ENCODE measurements at places on chromosomes 11 and 22.

DNA sequence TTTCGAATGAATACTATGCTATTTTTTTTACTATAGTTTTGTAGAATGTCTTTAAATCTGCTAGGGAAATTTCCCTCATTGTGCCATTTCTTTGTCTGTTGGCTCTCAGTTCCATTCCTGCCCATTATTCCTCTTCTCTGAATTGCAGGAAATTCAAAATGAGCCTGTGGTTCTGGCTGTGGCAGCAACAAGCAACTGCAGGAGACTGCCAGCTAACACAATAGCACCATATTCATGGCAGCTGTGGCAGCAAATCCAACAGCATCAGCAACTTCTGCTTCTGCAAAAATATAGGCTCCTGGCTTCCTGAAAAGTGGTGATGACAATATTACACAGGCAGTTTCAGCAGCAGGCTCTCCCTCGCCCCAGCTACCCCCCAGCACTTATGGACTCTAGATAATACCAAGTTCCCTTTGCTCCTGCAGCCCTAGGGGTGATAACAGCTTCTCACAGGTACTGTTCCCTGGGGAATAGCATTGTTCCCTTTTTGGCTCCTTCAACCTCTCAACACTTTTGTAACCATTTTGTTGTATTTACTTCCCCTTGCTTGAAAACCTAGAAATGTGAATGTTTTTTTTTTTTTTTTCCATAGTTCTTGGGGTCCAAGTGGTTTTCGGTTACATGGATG is 9.3 kb downstream of the PATE4 start:
- no peak for DNase-seq

DNA sequence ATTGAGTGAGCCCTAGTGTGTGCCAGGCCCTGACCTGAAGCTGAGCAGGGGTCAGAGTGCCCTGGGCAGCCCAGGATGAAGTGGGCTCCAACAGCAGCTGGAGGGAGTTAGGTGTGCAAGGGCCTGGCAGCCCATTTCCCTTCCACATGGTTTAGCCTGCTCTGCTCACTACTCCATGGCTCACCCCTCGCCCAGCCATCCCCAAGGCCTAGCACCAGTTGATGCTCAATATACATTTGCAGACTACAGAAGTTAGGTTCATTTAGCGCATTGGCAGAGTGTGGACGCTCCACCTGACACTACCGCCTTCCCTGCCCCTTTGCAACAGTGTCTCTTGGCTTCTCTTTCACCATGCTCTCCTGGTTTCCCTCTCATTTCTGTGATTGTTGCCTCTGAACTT is 3.8 kb downstream of the ATG16L2 start:
- DNase-seq = no peak

DNA sequence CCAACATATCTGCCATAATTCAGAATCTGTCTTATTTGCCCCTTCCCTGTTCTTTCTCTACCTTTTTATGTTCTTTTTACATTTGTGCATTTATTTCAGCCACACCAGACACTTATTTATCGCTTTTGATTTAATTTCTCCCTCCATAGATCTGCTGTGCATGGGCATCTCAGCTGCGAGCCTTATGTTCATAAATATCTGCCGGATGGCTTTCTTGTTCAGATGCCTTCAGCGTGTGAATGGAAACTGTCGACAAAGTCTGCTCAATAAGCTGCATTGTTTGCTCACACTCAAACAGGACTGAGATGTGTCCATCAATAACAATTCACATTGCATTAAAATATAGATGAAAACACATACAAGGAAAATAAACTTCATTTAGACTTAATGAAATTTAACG is 374.6 kb upstream of the FAT3 start:
- DNase-seq = no peak

GRCh38 chr11:34707462-34707840 is 86.6 kb downstream of the EHF start:
- no peak for DNase-seq

DNA sequence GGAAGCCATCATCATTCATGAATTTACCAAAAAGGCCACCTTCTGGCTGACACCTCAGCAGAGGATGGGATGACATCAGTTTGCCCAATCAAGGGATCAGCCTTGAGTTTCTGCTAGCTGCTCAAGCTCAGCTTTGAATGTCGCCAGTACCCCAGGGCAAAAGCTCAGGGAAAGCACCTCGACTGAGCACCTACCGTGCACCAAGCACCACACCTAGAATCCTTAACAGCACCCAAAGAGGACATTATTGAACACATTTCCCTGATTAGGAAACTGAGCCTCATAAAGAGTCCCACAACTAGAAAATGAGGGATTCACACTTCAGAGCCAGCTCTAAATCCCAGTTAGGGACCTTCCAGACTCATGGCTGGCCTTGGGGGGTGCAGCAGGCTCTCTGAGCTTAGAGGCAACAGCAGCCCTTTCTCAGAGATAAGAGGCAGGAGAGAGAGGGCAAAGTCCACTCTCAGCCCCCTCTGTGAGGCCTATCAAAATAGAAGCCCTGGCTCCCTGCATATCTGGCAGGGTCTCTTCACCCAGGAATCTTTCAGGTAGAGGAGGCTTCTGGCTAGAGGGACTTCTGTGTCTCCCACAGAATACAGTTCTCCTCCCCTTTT is 13.4 kb upstream of the DAGLA start:
- no peak for DNase-seq

DNA sequence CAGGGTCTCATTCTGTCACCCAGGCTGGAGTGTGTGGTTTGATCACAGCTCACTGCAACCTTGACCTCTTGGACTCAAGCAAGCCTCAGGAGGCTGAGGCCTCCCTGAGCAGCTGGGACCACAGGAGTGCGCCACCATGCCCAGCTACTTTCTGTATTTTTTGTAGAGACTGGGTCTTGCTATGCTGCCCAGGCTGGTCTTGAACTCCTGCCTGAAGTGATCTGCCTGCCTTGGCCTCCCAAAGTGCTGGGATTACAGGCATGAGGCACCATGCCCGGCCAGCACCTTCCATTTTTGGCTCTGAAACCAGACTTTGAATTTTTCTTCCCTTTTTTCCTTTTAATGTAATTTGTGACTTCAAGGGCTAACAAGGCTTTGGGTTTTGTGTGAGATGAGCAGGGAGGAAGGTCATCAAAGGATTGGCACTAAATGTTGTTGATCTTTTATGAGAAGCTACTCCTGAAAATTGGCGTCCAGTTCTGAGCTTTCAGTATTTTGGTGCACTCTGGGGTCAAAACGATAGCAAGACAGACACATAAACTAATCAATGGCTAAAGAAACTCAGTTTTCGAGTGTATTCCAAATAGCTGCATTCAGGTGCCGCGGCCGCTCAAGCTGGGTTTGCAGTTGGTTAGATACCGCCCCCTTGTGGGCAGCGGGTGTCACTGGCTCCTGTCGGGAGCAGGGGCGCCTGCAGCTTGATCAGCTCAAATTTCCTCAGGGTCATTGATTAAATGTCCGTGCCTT is 51.9 kb upstream of the CLMP start:
- peak; percentile 75 for DNase-seq

GRCh38 chr11:30100495-30100894 is 83.7 kb upstream of the KCNA4 start:
- no peak for DNase-seq

GRCh38 chr22:42236268-42236667 is 34.2 kb downstream of the TCF20 start:
- no peak for DNase-seq

GRCh38 chr11:67022341-67022933 is 497 bp upstream of the SYT12 start:
- peak; percentile 24 for DNase-seq

DNA sequence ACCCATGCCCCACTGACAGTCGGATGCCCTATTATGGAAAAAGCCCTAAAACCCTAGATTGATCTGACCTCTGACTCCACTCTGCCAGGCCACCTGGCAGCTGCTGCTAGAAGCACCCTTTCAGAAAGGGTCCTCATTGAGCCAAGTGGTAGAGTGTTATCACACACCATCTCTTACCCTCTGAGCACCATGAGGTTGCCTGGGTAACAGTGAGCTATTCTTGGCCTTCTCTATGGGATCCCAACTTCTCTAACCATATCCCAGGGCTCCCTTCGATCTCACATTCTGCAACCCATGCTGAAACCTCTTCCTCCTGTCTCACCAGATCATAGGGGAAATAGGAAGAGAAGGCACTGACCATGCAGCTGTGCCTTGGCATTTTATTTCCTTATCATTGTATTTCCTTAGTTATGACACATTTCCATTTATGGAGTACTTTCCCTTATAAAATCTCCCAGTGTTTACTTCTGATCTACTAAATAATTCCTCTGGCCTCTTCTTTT is 52.7 kb downstream of the MPPED2 start:
- DNase-seq = no peak

GRCh38 chr11:15073361-15074205 is at the start of gene CALCB:
Gene CALCB, plus strand, starts transcription at chr11:15073593. Its CDS starts 1,126 bp downstream, at chr11:15074719.
- DNase-seq = peak; percentile 53

- no peak for DNase-seq
These were observed 162.1 kb downstream of the LDLRAD3 start for GRCh38 chr11:36105743-36106581.

- no peak for DNase-seq
These were observed 46.4 kb upstream of the SC5D start for GRCh38 chr11:121246021-121246768.

DNA sequence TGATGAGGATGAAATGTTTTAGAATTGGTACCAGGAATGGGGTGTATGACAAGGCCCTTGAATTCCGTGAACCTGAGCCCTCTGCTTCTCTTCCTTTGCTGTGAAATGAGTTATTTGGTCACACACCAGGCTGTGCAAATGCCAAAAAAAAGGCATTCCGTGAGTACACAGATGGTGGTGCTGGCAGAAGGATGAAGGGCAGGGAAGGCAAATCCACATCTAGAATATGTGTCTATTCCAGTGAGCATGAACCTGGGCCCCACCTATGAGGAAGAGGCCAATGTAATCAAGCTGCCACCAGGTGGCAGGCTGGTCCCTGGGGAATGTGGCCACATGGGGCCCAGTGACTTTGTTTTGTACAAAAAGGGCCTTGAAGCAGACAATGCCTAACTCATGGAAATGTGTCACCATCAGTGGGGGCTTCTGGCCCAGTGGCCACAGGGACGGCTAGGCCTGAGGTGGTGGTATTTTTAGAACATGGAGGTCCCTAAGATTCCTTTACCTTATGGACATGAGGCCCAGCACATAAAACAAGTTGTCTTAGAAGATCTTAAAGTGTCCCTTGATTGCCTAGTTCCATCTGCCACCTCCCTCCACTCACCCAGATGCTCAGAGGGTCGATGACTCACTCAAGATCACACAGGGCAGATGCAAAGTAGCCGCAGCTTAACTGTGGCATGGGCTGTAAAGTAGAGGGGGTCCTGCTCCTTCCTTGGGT is 3.9 kb upstream of the RNF215 start:
- DNase-seq = peak; percentile 39

- DNase-seq = no peak
These were observed 1.0 kb downstream of the FJX1 start for GRCh38 chr11:35619116-35619854.

GRCh38 chr11:69040581-69041260 is 8.0 kb upstream of the TPCN2 start:
- no peak for DNase-seq

DNA sequence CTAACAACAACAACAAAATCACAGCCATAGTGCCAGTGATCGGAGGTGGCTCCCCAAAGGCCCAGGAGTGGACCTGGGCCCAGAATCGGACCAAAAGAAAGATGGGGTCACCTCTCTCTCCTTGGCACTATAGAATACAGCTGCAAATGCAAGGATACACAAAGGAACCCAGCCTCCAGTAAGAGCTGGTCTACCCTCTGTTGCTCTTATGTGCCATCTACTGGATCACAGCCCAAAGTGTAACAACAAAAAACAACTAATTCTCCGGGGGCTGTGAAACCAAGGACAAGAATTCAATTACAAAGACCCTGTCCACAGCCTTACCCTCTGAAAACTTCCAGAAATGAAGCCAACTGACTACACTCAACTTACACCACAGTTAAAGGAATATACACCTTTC is 21.6 kb downstream of the OR8G5 start:
- no peak for DNase-seq

DNA sequence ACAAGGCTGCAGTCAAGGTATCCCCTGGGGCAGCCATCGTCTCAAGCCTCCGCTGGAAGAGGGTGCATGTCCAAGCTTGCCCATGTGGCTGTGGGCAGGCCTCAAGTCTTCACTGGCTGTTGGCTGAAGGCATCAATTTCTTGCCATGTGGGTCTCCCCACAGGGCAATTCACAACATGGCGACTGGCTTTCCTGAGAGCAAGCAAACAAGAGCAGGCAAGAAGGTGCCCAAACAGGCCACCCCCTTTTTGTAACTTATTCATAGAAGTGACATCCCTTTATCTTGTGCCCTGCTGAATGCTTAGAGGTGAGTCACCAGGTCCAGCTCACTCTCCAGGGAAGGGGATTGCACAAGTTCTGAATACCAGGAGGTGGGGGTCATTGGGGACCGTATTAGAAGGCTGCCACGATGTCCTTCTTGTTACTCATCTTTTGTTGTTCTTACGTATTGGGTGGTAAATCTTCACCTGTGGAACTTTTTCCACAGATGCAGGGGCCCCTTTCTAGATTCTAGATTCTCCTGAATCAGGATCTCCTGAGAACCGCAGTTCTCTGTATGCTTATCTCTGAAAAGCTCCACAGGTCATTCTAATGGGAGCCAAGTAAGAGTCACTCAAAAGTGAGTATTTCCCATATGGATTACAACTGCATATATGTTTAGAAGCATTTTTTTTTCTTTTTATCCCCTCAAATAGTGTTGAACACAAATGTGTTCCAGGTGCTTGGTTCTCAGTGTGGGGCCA is 44.2 kb upstream of the MICAL2 start:
- DNase-seq = no peak

DNA sequence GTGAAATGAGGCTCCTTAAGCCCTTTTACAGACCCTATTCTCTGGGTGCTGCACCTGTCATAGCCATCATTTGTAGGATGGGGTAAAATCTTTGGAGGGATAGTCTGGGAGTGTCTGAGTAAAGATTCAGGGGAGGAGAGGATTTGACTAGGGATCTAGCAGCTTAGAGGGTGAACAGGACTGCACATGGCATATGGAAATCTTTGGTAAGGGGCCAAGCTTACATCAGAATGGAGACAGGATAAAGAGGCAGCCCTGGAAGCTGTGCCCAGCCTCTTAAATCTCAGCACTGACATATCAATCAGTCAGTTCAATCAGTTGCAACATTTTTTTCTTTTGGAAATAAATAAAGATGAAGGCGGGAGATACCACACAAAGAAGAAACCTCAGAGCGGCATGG is 301.8 kb upstream of the CADM1 start:
- no peak for DNase-seq

GRCh38 chr11:32262367-32262766 is 171.5 kb downstream of the RCN1 start:
- DNase-seq = no peak

- no peak for DNase-seq
These were observed 61.3 kb upstream of the PRODH start for GRCh38 chr22:18997306-18997924.

DNA sequence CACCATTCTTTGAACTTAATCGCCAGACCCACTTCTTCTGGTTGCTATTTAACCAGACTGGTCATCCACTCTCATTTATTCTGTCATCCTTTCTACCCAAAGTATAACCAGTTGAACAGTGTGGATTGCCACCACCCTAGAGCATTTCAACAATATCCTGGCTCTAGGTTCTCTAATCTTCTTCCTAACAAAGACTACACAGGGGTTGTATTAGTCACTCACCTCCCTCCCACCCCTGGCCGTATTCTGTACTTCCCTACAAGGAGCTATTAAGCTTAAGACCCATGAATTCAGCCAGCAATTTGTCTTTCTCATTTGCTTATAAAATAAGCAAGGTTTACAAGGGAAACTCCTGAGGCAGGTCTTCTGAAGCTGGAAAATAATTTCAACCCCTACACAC is 46.9 kb upstream of the CEP126 start:
- no peak for DNase-seq

GRCh38 chr11:104970756-104971155 is 2.4 kb upstream of the CASP4 start:
- DNase-seq = no peak

GRCh38 chr11:88171982-88172381 is 3.3 kb downstream of the RAB38 start:
- no peak for DNase-seq
